WTC11 (cell line): ENCODE measurements at places on chromosomes 2 and 18.

DNA sequence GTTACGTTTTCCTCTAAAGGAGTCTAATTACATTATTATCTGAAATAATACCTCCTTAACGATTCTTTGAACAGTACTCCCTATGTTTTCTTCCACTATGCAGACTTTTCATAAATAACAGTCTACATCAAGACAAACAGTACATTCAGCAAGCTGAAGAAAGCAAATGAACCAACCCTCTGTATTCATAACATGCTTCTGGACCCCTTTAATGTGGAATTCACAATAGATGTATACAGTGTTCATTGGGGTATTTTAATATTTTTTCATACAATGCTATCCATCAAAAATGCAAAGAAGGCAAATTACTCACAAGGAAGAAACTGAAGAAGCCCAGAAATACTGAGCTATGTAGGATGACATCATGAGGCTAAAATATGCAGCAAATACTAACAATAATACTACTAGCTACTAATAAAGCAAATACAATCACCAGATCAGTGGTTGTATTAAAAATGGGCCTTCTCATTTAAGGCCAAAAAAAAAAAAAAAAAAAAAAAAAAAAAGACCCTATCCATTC is 408.6 kb downstream of the MTX2 start:
- no peak for DNase-seq

DNA sequence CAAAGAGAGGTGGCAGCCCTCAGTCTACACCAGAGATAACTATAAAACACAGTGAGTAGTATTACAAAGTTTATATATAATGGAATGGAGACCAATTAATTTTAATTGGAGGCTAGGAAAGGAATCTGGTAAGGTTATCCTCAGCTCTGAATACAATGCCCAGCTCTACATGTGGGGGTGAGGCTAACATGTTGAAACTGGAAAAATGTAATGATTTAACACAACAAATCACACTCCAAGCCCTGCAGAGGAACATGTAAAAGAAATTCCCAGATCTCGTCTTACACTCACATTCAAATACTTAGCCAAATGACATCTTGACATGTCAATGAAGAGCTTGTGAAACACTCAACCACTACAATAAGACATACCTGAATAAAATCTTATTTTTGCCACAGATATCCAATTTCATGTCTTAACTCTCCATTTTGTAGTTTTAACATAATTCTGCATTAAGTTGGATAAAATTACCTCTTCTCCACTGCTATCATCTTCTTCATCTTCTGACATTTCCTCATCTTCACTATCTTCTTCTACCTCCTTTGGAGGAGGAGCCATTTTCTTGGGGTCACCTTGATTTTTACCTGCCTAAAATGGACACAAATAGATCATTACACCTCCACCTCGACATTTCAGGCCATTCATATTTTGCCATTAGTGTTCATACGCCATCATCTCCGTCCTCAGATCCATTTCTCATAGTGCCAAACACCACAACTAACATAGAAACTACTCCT is 1.4 kb downstream of the NCL start:
- DNase-seq = no peak

GRCh38 chr2:168443818-168444217 is 12.3 kb upstream of the CERS6 start:
- no peak for DNase-seq

- no peak for DNase-seq
Measured at GRCh38 chr2:206881708-206882410, 57.5 kb upstream of the CPO start.

DNA sequence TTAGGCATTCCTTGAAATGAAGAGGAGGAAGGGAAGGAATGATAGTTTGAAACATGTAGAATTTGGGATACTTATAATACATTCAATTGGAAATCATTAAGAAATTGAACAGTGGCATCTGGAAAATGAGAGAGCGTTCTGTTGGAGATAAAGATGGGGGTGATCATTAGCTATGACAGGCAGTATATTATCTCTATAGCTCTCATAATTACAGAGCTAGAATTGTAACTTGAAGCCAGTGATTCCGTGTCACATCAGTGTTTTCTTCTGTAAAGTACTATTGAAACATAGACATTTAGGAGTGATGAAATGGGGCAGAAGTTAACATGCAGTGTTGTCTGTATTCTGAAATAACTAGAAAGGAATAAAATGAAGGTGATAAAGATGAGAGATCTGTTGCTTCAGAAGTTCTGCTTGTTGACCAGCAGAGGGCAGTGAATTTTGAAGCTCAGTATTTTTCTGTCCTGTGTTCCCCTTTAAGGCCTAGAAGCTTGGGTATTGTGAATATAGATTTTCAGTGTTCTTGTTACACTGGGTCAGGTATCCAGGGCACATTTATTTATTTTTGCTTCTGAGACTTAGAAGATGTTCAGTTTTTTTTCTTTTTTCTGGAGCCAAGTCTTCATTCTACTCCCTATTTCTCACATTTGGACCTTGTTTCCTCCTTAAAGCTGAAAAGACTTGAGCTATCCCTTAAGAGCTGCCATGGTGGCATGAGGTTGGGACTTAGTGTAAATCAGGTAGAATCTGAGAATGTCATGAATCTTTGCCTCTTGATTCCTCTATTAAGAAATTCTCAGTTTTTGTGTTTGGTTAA is 157.4 kb downstream of the TAF4B start:
- no peak for DNase-seq

DNA sequence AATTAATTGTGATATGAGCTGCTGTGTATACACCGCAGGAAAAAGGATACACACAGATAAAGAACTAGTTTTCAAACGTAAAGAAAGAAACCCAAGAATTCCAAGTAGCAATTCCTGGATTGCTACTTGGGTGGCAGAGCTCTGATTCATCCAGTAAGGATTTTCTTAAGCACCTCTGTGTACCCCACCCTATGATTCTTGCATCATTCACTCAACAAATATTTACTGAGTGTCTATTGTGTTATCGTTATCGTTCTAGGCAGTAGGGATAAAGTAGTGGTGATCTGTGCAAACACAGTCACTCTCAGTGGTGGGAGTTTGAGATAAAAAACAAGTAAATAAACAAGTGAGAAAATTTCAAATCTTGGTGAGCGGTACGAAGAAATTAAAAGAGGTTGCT is 4.9 kb upstream of the TMEM200C start:
- DNase-seq = no peak

DNA sequence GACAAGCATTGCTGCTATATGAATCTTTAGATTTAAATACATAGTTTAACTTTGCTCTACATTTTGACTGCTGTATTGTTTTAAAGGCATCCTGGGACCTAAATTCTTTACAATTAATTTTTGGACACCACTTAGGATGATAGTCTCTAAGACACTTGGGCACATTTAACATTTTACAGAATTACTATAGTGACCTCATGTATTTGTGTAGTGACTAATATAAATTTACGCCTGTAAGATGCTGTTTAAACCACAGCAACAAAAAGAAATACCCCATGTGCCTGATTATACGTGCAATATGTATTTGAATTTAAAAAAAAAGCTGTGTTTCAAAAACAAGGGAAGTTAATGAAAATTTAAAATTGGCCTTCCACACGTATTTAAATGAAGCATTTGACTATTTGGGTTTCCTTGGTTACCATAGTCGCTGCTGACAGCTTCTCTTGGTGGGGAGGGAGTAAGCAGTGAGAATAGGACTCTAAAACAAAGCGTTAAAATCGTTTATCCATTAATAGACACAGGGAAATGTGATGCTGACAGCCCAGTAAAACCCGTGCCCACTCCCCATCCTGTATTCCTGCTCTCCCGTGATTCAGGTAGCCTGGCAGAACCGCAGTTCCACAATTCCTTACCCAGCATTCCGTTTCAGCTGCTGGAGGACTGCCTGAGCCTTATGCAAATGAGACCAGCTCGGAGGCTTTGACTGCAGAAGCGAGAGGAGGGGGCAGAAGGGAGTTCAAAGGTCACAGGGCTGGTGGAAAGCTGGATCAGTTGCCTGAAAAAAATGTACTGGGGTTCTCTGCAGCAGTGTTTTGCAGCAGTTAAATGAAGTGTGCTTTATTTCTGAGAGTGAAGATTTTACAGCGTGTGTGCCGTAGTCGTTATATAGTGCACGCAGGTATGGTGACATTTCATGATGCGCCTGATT is 104.3 kb downstream of the CSRNP3 start:
- peak; percentile 74 for DNase-seq

- no peak for DNase-seq
Measured at GRCh38 chr2:43129676-43130547, 96.5 kb downstream of the ZFP36L2 start.

DNA sequence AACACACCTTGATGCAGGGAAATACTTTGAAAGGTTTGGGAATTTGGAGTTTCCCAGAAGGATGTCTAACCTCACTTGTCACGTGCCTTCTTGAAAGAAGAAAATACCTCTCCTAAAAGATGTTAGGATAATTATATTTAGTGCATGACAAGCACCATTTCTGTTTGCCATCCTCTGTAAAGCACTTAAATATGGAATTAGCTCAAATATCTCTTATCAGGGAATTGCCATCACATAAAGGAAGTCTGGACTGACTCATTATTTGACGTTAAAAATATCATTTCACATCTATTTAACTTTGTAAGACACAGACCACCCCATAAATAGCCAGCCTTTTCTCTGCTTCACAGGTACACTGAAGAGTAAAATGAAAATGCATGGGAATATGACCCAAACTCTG is 140.1 kb downstream of the STK39 start:
- DNase-seq = no peak

DNA sequence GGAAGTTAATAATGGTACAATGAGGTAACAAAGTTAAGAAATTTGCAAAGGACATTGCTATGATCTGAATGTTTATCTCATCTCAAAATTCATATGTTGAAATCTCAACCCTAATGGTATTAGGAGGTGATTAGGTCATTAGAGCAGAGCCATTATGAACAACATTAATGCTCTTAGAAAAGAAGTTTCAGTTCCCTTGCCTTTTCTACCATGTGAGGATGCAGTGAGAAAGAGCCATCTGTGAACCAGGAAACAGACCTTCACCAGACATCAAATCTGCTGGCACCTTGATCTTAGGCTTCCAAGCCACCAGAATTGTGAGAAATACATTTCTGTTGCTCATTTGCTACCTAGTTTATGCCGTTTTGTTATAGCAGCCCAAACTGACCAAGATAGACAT is 757.6 kb downstream of the NR4A2 start:
- no peak for DNase-seq

DNA sequence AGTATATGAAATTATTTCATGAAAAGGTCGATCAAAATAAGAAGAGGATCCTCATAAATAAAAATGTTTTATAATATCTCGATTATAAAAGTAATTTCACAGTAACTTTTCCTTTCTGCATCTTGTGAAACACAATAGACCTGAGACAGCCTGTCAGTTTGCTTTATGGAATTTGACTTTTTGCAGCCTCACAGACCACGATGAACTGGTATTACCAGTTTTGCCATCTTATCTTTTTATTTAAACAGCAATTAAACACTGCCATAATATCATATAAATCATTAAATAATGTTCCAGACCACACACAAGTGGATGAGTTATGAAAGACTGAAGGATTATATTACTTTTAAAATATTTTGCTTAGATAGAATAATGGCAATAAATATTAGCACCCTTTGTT is 10.7 kb upstream of the GALNT3 start:
- no peak for DNase-seq

- no peak for DNase-seq
Measured at GRCh38 chr18:79283131-79283810, 112.5 kb upstream of the NFATC1 start.

- no peak for DNase-seq
Measured at GRCh38 chr18:55508651-55509050, 79.3 kb downstream of the TCF4 start.

DNA sequence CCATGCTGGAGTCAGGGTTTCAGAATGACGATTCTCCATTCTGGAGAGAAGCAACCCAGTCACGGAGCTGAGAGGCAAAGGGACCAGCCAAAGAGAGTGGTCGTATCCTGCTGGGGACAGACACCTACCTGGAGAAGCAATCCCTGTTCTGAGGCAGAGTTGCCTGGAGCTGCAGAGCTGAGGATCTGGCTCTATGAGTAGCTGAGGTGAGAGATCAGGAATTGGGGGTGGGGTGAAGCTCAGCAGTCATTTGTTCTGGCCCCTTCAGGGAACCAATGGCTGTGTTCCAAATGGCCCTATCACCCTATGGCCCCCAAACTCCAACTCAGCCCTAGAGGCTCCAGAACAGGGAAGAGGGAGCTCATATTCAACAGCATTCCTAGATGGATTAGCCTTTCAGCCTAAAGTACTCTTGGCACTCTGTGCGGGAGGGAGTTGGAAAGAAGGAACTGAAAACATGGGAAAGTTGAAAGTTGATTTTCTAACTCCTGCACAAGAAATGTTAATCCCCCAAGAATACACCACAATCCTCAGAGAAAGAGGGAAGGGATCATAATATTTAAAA is 3.3 kb upstream of the ATRAID start:
- no peak for DNase-seq

DNA sequence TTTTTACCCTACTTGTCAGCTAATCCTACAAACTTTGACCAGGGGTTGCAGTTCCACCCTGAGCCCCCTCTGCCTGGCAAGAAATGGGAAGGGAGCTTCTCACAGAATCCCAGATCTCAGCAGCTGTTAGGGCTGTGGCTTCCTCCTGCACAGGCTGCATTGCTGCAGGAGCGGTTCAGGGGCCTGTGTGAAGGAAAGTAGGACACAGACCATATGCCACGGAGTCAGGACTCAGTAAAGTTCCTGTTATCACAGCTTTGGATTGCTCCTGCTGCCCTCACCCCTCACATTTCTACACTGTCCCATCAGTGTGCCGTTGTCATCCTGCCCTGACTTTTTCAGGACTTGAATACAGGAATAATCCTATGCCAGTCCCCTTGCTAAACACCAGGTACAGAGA is 62.8 kb upstream of the SP3 start:
- no peak for DNase-seq

DNA sequence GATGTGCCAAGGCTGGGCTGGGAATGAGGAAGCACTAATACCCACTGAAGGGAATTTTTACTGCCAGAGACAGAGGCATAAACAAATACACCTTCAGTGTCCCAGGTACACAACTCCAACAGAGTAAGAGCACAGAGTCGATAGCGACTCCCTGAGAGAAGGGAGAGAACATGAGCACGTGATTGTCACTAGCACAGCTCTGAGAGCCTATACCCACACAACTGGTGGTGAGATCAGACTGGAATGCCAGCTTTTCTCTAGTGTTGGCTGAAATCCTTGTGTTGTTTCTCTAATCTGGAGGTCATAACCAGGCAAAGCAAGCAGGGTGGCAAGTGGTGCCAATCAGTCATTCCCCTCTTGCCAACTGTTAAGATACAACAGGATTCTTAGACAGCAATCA is 377.2 kb downstream of the CNTNAP5 start:
- DNase-seq = no peak

GRCh38 chr2:20584399-20585358 is 66.2 kb downstream of the HS1BP3 start:
- DNase-seq = peak; percentile 63

GRCh38 chr2:197799068-197799467 is 5.3 kb upstream of the PLCL1 start:
- DNase-seq = no peak

- no peak for DNase-seq
Measured at GRCh38 chr2:221818616-221819320, 246.7 kb upstream of the EPHA4 start.

DNA sequence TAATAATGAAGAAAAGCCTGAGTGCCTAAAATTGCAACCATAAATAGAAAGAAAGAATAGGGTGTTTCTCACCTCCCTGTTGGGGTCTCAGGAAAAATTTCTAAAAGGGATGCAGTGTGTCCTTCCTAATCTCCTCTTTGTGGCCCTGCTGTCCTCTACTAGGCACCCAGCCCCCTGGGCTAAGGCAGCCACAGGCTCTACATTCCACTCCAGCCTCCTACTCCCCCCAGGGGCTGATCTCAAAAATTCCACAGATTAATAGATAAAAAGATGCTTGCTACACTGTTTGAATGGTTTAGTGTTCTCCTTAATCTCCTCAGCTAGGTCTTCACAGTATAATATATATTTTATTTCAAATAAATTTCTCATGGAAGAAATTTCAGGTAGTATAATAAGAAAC is 17.6 kb downstream of the SATB2 start:
- DNase-seq = no peak
